Activated CD8-positive, alpha-beta memory T cell treated with anti-CD3 and anti-CD28 coated beads for 4 hours (primary cell): ENCODE measurements at places on chromosomes 12 and 14.

DNA sequence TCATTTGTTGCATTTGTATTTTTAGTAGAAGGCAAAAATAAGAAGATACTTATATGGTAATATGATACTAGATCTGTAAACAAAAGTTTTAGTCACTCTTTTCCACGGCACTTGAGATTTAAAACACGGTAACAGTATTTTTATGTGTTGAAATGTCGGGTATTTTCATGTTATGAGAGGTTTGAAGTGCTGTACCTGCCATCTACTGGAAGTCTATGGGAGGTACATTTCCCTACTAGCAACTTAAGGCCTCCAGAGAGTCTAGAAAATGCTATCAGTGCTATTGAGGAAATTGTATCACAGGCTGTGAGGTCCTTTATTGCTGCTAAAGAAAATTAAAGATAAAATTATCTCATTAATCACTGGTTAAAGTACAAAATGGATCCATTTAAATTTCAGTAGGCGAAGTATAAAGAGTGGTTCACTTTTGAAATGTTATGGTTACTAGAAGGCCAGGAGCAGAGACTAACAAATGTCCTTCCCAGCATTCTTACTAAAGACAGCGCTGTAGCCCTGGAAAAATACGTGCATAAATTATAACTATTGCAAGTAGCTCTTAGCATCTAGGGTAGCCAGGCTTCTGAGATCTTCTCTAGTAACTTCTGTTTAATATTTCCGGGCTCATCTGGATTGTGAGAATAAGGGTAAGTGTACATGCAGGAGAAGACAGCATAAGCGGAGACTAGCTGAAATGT, 77.6 kb upstream of the PRKD1 start:
- DNase-seq, result no peak

DNA sequence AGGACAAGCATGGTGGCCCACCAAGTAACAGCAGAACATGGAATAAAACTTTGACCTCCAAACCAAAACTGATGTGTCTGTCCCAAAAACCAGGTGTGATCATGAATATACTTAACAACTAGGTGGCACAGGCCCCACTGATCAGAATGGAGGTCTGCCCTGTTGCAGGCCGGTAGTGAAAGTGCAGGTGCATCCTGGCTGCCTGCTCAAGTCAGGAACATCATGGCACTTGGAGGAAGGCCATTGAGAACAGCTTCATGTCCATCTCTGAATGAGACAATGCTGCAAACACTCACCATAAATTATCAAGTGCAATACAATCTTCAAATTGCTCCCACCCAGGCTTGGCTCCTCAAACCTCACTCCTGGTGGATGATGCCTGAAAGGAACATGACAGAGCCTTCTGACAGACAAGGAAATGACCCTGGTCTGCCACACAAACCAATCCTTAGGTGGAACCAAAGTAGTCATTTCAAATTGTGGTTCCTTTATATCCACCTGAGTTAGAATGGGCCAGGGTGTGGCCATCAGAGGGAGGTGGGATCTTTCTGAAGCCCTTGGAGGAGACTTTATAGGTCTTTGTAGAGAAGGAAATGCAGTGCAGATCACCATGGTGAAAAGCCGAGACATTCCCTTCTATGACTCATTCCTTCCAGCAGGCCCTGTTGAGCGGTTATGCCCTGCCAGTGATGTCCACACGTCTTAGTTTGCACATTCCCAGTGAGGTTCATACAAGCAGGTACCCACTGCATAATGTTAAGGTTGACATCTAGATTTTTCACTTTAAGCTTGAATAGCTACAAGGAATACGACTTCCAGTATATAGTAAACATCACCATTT, 36.0 kb downstream of the EGLN3 start:
- no peak for DNase-seq

- DNase-seq, result no peak
Measured at GRCh38 chr14:104546591-104547309, 32.8 kb upstream of the C14orf180 start.

DNA sequence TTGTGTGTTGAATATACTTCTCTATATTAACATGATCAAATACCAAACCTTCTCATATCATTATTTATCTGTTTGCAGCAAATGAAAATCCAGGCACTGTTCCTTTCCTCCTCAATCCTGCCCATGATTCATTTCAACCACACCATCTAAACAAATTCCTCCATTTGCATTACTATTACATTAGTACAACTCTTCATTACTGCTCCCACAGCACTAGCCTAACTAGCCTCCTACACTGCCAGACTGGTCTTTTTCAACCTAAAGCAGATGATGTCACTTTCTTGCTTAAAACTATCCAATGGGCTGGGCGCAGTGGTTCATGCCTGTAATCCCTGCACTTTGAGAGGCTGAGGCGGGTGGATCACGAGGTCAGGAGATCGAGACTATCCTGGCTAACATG, 117.3 kb upstream of the MYF6 start:
- DNase-seq, result no peak

GRCh38 chr12:123041042-123041531, 60.6 kb downstream of the ARL6IP4 start:
- no peak for DNase-seq

DNA sequence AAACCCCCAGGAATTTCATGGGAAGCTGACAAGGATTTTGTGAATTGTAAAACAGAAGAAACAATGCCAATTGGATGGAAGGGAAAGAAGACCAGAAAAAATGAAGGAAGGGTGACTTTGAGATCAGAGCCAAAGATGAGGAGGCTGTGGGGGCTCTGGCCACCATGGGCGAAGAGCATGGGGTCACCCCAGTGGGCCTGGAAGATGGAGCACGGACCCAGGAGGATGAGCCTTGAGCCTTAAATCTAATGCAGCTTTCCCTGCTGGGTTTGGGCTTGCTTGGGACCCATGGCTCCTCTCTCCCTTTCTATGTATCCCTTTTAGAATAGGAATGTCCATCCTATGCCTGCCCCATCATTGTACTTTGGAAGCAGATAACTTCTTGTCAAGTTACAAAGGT, 322.2 kb downstream of the TMEM121 start:
- DNase-seq, result no peak

- DNase-seq, result no peak
Measured at GRCh38 chr12:6236641-6236940, 36.4 kb downstream of the CD9 start.

DNA sequence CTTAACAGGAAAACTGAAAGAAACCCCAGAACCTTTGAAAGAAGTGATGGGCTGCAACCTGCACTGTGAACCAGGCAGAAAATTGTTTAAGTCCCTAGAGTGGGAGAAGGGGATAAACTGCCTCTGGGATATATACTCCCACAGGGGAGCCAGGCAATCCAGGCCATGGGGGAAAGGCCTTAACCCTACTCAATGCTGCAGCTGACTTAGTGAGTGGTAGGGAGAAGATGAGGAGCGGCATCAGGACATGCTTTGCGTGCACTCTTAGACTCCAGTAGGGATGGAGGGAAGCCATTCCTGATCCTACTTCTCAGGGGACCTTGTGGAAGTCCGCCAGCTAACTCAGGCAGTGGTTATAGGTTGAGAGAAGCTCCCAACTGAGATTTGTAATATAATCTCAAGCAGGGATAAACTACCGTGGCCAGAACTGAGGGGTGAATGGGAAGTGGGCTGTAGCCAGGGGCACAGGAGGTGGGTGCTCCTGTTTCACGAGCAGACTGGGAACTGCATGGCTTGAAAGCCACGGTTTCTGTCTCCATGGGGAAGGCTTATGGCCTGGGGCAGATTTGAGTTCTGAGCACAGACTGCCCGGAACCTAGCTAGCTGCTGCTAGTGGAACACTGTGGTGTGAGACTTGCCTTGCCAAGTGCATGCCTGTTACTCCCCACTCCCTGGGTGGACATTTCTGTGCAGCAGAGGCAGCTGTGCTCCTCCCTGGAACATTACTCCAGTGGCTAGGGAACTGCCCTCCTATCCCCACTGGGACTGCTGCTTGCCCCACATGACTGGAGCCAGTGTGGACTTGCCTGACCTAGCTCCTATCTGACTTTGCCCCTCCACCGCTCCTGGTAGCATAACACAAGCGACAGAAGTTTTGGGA, 119.2 kb upstream of the SCAF11 start:
- DNase-seq, result no peak

DNA sequence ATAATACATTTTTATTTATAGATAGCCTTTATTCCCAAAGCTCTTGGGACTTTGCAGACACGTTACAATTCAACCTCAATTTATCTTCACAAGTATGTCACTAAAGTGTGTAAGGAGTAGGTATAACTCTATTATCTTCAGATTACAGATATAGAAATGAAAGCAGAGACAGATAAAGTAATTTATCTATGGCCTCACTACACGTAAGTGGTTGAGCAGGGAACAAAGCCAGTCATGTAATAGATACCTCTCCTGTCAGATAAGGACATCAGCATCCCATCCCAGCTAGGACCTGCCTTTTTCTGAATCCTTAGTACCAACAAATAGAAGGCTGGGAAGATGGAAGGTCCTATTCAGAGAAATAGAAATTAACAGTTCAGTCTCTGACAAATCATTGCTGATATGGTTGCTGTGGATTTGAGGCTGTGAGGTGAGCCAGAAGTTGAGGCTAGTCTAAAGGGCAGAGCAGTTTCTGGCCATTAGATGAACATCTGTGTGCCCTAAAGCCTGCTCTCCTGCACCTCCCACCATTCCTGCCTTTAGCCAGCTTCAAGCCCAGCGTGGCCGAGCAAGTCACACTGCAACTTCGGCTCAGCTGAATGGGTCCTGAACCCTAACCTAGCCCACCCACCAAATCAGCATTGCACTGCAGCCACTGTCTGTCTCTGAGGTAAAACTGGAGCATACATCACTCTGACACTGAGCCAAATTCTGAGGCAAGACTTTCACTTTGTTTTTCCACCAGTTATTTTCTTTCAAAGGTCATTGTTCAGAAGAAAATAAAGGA, 71.1 kb upstream of the PLEKHA5 start:
- no peak for DNase-seq
